ENCODE measurements at places on chromosomes 11 and 22.

GRCh38 chr11:31106968-31107576, 262.5 kb downstream of the DCDC1 start:
- peak; percentile 18 for DNase-seq

GRCh38 chr22:21047035-21047661, 1.4 kb downstream of the LRRC74B start:
- DNase-seq: no peak

- no peak for DNase-seq
These were observed 2.4 kb downstream of the CRYBB2 start for GRCh38 chr22:25221790-25222189.

- DNase-seq: no peak
These were observed 67.0 kb upstream of the IGLL5 start for GRCh38 chr22:22820626-22821025.

DNA sequence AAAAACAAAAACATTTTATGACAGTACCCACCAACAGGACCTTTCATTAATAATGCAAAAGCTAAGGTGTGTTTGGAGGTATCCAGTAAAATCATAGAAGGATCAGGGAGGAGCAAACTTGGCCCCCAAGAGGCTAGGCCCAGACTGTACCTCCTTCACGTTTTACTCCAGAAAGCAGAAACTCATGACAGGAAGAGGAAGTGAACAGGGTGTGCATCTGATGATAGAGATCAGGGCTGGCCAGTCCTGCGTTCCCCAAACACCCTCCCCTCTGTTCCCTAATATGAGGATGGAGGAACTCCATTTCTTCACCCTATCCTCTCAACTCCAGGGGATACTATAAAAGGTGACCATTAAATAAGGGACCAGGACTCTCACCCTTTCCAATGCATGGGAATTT, 10.2 kb upstream of the MS4A12 start:
- DNase-seq: no peak

DNA sequence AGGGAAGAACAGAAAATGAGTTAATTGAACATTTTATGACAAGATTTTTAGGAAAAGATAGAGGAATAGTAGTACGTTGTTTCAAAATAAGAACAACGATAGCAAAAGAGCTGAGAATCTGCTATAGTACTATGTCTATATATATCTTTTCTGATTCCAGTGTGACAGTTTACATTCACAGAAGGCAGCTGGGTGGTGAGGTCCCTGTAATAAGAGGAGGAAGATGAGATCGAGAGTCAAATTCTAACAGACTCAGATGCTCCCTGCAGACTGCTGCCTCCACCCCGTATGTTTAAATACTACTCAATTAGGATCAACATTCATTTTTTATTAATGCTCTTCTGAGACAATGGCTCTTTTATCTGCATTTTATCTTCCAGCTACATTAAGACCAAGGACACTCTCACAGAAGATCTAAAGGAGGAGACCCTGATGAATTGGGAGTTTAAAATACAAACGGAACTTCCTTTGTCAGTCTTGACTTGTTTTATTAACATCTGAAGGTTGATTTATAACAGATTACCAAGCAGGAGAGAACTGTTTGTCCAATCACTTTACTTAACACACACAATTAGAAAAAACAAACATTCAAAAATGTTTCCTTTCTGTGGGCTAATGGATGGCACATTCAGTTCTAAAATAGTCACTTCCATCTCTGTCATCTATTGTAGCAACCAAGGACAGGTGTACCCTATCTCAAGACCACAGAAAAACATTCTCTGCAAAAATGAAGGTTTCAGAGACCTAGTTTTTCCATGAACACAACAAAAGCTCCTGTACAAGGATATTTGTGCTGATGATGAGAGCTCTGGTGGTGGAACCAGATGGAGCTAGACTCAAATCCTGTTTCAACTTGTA, 240.2 kb downstream of the CADM1 start:
- no peak for DNase-seq

DNA sequence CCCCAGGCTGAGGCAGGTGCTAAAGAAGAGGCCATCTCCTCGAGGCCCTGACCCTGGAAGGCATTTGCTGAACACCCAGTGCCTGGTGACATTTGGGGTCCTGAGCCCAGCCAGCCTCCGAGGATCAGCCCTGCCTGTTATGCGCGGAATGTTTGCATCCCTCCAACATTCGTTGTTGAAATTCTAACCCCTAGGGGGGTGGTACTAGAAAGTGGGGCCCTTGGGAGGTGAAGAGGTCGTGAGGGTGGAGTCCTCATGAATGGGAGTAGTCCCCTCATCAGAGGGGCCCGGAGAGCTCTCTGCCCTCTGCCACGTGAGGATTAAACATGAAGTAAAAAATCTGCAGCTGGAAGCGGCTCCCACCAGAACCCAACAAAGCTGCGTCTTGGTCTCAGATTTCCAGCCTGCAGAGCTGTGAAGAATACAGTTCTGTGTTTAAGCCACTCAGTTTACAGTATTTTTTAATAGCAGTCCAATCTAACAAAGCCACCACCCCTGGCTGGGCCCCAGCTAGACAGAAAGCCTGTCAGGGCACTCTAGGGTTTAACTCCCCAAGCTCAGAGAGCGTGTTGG, 35.3 kb upstream of the SEPTIN5 start:
- no peak for DNase-seq
